ENCODE measurements at places on chromosomes 6 and 20. TPM values are rescaled to one million over a fixed set of nuclear protein-coding genes. Genes with fewer than 3 reads are reported as not detected.

MTHFD1L gene
- total RNA-seq = 13.7 TPM

ZNF451 gene
- 173 TPM for total RNA-seq

NUP43 gene
- 30.2 TPM for total RNA-seq

FGD2 gene
- 12.8 TPM for total RNA-seq

SLC35D3 gene
- 0.16 TPM for total RNA-seq

TRIM40 gene
- total RNA-seq = not detected

WFDC5 gene
- 0.26 TPM for total RNA-seq

RAET1L gene
- not detected for total RNA-seq

ADGRG6 gene
- 124 TPM for total RNA-seq

MTFR2 gene
- total RNA-seq = 1.6 TPM

TOP1 gene
- total RNA-seq = 29.2 TPM

KCNQ2 gene
- 2.1 TPM for total RNA-seq

SIGLEC1 gene
- total RNA-seq = 3.2 TPM

TJAP1 gene
- total RNA-seq = 10.5 TPM

FOXS1 gene
- total RNA-seq = 4.7 TPM

FAM83B gene
- 15.7 TPM for total RNA-seq

PLCB1 gene
- total RNA-seq = 147 TPM

GFOD1 gene
- total RNA-seq = 13.7 TPM

CFB gene
- total RNA-seq = 6.5 TPM

TIAM2 gene
- 26.8 TPM for total RNA-seq
